ENCODE measurements at places on chromosomes 3 and 15.

- DNase-seq, result no peak
Measured at GRCh38 chr3:59116233-59116537, 66.4 kb upstream of the CFAP20DC start.

GRCh38 chr3:112682361-112682760, 41.4 kb upstream of the CCDC80 start:
- DNase-seq, result no peak

- DNase-seq, result no peak
Measured at GRCh38 chr3:116084999-116085791, 360.1 kb downstream of the LSAMP start.

DNA sequence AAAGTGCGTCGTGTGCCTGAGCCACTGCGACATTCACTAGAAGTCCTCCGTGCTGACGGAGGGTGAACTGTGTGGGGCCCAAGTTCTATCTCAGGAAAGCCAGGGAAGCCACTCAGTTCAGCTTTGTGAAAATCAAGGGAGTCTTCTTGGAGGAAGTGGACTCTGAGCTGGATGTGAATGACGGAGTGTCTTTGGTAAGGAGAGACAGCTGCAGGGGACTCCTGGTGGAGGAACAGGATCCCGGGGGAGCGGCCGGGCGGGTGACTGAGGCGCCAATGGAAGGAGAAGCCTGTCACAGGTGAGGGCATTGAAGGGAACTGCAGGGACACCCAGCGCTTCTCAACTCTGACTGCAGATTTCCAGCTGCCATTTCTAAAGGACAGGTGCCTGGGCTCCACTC, 75.6 kb downstream of the APBA2 start:
- DNase-seq, result no peak

- DNase-seq, result no peak
Measured at GRCh38 chr3:150342896-150343467, 65.1 kb upstream of the TSC22D2 start.

- no peak for DNase-seq
Measured at GRCh38 chr3:16302082-16302631, 37.1 kb downstream of the OXNAD1 start.

DNA sequence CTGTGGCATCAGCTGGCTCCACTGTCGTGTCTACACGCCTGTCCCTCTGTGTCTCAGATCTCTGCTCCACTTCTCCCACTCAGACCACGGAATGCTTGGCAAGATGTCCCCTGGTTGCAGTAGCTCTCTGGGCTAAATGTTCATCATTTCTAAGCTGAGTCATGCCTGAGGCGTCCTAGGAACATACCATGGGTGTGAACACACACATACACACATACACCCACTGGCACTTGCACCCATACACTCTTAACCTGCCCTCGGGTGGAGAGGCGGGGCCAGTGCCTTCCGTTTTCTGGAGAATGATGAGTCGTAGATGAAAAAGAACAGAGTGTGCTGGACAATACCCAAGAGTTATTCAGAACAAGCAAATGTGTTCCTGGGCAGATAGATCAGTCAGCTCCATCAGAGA, 72.4 kb downstream of the SENP2 start:
- no peak for DNase-seq

DNA sequence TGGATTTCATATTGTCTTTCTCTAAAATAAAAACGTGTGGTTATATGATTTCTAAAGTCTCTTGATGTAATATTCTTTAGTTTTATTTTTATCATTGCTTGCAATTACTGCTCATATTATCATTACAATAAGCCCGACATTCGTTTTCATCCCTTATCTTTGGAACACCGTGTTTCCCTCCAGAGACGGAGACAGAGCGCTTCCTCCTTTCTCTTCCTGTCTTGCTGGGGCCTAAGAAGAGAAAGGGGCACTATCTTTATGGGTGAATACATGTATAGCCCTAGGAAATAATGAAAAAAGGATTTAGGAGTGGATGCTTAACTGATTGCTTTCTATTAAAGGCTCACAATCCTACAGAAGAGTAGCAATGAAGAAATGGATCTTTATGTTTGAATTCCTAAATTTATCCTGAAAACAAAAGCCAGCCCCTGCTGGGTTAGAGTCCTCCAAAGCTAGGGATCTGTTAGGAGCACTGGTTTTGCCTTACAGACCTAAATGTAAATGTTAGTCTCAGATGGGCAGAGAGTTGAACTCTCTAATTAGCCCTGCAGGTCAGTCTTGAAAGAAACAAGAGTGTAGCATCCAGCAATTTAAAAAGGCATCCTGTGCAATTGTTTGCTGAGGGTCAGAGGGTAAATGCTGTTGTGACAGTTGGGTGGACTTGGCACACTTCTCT, 145.1 kb downstream of the TP63 start:
- no peak for DNase-seq
